Anterior cingulate cortex (tissue), 58 donors: ENCODE measurements at places on chromosomes 16 and 17.

GRCh38 chr17:77189148-77189547 is 48.4 kb downstream of the SEC14L1 start:
- no peak for DNase-seq

DNA sequence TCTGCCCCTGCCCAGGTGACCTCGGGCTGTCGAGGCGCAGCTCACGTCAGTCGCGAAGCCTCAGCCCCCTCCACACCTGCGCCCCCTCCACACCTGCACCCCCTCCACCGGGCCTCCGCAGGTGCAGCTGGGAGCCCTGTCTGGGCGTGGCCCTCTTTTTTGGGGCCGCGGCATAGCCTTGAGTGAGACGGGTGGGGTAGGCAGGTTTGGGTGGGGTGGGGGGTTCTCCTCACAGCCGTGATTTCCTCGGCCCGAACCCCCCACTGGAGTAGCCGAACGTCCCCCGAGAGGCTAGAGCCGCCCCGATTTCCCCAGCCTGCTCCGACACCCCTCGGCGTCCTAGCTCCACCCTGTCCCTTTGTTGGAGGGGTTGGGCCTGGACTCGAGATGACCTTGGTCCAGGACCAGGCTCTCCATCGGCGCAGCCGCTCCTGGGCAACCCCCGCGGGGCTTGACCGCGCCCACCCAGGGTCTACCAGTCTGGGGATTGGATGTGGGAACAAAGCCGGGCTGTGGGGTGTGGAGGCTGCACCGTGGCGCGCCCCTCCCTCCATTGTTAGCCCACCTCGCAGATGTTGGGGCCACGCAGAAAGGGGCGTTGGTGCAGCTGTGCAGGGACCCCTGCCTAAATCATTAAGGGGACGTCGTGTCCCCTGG is 626 bp downstream of the TUBB3 start:
- DNase-seq = no peak

- no peak for DNase-seq
These were observed 263.5 kb downstream of the SNX29 start for GRCh38 chr16:12240036-12240435.

DNA sequence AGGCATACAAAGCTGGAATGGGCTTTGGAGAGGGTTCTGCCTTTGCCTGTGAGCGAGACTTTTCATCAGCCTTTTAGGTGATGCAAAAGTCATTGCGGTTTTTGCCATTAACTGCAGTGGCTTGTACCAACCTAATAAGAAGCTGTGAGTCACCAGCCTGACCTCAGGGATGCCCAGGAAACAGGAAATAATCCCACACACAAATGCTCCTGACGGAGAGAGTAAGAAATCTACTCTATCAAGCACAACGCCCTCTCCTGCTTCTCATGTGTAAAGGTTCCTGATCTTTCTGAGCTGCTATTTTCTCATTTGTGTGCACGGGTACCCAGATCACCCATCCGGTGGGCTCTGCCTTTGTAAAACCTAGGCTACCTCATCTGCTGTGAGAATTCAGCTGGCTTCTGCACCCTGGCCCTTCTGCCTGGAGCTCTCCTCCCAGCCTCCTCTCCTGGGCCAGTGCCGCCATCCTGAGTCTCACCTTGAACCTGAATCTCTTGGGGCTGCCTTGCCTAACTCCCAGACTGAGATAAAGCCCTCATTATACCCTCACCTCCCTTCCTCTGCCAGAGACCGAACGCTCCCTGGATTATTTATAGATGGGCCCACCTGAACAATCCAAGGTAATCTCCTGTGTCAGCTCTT is 299.7 kb downstream of the C16orf95 start:
- no peak for DNase-seq

DNA sequence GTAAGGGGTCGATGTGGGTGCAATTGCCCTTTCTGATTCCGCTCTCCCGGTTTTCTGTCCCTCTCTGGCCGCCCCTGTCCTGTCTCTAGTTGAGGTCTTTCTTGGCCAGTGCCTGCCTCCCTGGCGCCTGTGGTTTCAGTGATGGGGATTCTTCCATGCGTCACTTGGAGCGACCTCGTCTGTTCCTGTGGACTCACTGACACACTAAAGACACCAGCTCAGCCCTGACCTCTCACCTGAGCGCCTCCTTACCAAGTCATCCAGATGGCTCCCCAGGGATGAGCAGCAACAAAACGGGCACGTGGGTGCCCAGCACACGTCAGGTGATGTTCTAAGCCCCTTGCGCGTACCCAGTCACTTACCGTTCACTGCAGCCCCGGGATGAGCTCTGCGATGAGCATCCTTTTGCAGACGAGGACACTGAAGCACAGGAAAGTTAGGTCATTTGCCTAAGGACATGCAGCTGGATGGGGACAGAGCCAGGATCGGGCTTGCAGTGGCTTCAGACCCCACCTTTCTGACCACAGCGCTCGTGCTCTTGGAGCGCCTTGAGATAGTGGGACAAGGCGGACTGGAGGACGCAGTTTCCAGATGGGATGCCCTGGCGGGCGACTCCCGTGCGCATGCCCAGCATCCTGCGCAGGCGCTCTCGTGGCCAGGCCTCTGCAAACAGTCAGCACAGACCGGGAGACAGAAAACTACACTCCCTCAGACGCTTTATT is 11.5 kb upstream of the LGALS3BP start:
- no peak for DNase-seq

DNA sequence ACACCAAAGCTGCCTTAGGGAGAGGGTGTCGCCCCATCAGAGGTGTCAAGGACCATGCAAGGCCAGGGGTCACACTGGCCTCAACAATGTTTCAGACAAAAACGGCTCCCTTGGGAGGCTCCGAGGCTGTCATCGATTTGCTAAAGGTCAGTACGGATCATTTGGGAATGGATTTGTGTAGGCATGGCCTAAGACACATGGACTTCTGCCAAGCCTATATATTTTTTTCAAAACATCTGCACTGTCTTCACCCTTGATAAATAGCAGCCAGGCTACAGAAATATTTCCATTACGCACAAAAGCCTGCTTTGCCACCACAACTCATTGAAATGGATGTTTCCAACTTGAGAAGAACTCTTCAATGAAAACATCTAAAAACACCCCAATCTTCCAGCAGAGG is 10.3 kb downstream of the CUEDC1 start:
- no peak for DNase-seq

GRCh38 chr17:73719588-73720071 is 75.4 kb upstream of the SDK2 start:
- DNase-seq = peak; percentile 80

- DNase-seq = no peak
These were observed 127.9 kb upstream of the CDH11 start for GRCh38 chr16:65249768-65250167.

DNA sequence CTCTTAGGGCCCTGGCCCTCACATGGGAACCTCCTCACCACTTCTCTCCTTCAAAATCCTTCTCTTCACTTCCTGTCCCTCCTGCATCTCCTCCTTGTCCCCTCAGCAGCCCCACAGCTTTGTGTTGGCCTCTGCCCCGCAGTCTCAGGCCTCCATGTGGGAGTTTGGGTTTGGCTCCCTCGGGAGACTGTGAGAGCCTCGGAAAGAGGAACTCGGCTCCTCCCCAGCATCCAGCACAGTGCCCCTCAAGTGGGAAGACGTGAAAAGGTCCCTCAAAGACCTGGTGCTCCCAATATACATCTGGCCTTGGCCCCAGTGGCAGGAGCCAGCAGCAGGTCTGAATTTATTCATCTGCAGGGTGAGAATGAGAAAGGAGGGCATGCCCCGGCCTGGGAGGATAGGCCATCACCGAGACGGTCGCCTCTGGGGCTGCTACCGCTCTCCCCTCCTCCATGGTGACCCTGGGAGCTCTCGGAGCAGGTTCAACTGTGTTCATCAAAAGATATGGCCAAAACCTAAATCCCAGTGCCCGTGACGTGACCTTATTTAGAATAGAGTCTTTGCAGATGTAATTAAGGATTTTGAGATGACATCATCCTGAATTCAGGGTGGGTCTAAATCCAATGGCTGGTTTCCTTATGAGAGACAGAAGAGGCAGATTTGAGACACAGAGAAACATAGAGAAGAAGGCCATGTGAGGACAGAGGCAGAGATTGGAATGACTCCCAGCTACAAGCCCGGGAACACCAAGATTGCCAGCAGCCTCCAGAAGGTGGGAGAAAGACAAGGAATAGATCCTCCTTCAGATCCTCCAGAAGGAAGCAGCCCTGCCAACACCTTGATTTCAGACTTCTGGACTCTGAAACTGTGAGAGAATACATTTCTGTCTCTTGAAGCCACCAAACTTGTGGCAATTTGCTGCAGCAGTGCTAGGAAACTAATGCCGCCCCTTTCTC is 135.1 kb downstream of the MRM1 start:
- DNase-seq = no peak

DNA sequence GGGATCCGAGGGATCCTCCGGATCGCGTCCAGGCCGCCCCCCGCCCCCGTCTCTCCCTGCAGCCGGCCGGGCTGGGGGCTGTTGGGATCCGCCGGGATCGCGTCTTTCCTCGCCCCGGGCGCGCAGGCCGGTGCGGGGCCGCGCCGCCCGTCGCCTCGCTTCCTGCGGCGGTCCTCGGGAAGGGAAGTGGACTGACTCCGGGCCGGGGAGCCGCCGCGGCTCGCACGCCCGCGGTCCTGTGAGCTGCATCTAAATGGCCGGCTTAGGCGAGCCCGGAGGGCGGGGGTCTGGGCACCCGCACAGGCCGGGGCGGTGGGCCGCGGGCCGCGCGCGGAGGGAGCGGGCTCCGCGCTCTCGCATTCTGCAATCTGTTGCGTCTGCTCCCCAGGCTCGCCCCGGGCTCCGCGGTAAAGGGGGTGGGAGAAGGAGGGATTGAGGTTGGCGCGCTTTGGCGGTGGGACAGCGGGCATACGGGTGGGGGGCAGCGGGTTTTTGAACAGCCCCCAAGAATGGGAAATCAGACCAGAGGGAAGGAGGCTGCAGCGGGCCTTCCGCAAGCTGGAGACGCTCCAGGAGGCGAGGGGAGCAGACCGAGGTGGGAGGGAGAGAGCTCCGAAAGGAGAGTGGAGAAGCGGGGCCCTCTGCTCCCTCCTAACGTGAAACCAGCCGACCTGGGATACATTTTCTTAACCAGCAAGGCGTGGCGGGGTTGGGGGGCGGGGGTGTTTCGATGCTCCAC is 2.2 kb downstream of the TMEM132E start:
- no peak for DNase-seq

DNA sequence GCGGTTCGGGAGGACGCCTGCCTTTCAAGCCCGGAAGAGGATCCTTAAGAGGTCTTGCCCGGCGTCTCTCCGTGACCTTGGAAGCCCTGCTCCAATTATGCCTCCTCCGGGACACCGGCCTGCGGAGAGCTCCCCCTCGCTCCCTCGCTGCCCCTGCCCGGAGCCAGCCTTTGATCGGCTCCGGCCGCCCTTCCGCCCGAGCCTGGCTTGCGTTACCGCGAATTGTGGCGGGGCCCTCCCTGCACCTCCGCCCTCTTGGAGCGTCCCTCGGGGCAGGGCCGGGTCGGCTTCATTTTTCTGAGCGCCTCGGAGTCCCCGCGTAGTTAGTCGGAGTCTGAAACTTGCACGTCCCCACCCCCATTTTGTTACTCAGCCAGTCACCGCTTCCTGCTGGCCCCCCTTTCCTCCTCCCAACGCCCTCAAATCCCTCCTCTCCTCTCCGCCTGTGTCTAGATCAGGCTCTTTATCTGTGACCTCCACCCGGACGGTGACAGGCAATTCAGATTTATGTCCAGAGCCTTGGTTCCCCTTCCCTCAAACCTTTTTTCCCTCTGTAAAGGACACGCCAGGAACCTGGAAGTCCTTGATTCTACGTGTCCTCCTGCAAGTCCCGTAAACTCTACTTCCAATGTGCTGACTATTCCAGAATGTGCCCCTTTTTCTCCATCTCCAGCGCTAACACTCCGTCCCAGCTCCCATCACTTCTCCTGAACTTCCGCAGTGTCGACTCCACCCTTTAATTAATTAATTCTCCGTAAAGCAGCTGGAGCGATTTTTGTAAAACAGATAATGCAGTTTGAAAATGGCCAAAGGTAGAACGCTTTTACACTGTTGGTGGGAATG is 569 bp upstream of the RABEP2 start:
- peak; percentile 76 for DNase-seq

GRCh38 chr17:13638855-13639458 is 37.2 kb upstream of the HS3ST3A1 start:
- DNase-seq = no peak

DNA sequence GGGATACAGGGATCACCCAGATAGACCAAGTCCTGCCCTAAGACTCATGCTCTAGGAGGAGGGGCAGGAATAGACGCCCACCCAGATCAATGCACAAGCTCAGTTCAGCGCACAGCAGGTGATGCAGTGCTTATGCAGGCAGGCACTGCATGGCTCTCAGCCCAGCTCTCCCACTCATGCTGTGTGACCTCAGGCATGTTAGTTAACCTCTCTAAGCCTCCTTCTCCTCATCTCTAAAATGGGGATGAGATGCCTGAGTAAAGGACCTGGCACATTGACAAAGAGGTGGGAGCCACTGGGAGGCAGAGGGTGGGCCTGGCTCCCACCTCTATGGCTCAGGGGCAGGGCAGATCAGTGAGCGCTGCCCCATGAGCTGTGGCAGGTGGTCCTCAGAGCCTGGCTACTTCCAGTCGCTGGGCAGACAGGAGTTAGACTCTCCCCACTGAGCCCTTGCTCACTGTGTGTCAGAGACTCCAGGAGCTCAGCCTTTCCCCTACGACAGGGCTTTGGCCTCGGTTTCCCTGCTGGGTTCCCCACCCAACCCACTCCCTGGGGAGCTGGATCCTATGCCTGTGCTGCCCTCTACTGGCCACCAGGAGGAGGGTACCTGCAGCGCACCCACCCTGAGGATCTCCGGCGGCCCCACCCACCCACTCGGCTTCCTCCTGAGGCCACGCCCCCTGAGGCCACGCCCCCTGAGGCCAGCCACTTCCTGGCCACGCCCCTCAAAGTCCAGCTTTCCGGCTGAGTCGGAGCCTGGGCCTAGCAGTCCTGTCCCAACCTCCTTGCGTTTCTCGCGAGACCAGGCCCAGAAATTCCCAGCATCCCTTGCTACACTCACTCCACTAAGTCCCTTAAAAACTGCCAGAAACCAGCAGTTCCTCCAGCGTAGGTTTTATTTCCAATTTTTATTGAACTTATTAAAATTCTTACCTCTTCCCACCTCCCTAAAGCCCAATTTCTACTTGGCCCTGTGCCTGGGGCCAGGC is 196.1 kb downstream of the GSG1L start:
- DNase-seq = peak; percentile 46

DNA sequence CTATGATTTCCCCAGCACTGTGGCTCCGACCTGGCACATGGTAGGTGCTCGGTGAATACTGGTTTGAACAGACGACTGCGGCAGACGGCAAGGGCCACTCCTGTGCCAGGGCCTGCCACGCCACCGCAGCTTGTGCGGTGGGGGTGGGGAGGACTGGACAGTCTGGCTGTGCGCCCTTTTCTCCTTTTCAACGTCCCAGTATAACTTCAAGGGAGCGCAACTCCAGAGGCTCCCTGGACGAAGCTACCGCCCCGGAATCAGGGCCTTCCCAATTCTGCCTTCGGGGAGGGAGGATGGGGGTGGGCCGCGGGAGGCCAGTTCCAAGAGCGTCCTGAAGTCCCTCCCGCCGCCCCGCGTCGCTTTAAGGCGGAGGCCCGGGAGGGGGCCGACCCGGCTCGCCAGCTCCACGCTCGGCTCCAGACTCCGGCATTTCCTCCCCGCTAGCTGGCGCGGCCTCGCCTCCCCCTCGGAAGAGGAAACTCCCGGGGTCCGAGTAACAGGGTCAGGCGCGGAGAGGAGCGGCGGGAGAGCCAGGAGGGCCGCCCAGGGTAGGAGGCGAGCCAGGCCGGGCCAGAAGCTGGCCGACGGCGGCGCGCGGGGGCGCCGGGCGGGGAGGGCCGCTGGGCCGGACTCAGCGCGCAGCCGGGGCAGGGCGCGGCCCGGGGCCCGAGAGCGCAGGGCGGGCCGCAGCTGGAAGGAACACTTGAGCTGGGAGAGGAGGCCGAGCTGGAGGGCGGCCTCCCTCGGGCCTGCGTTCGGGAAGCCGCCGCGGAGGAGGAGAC is at the start of gene ITPRIPL2:
ITPRIPL2 (plus strand) TSS at position 388 of the 782 bp plus-strand sequence. CDS start 498 bp downstream, outside the sequence.
- no peak for DNase-seq
